ENCODE measurements at places on chromosomes 16 and 17.

GRCh38 chr17:63601439-63602371 is 1.0 kb downstream of the TACO1 start:
- no peak for DNase-seq

DNA sequence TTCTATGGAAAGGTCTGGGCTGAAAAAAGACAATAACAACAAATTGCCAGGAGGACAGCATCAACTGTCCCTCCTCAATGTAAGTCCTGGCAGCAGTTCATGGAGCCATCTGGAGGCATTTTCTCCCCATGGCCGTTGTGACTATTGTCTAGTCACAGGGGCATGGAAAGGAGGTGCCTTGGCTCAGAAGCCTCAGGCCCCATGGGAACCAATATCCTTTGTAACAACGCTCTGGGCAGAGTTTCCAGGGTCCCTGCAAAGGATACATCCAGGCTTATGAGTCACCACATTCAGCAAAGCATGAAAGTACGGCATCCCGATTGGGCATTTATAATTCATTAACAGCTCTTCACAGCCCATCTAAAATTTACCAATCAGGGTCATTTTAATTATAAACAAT is 85.2 kb downstream of the GLG1 start:
- DNase-seq = no peak

GRCh38 chr16:75035410-75035968 is 36.7 kb downstream of the ZNRF1 start:
- DNase-seq = no peak

- no peak for DNase-seq
These were observed 81.8 kb upstream of the KIFC3 start for GRCh38 chr16:57883953-57884654.

DNA sequence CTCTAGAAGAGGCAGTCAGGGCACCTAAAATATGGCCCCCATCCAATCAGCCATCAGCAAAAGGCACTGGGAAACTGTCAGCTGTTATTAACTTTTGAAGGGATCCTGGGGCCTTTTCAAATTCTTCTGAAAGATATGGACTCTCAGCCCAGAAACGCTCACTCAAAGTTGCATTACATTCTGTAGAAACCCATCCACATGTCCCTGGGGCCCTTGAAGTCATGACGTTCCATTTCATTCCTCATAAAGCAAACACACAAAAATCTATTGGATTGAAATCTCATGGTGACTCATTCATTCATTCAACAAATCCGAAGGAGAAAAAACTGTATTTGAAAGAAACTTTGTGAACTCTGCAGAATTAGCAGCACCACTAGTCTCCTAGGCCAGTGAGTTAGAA is 215.3 kb downstream of the C16orf95 start:
- no peak for DNase-seq
